ENCODE measurements at places on chromosomes 6 and 20.

GRCh38 chr6:51299621-51300380, 481.1 kb downstream of the TFAP2B start:
- DNase-seq: no peak

DNA sequence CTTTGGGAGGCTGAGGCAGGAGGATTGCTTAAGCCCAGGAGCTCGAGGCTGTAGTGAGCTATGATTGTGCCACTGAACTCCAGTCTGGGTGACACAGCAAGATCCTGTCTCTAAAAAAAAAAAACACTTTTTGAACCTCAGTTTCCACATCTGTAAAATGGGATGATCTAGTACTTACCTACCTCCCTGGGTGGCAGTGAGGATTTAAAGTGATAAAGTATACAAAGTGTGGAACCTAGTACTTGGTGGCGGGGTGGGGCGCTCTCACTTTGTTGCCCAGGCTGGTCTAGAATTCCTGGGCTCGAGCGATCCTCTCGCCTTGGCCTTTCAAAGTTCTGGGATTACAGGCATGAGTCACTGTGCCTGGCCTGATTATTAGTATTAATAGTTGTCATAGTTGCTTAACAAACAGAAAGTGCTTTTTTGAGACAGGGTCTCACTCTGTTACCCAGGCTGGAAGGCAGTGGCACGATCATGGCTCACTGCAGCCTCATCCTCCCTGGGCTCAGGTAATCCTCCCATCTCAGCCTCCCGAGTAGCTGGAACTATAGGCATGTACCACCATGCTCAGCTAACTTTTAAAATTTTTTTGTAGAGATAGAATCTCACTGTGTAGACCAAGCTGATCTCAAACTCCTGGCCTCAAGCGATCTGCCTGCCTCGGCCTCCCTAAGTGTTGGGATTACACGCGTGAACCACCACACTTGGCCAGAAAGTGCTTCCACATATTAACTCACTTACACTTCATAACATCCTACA, 7.0 kb upstream of the PLTP start:
- DNase-seq: no peak

DNA sequence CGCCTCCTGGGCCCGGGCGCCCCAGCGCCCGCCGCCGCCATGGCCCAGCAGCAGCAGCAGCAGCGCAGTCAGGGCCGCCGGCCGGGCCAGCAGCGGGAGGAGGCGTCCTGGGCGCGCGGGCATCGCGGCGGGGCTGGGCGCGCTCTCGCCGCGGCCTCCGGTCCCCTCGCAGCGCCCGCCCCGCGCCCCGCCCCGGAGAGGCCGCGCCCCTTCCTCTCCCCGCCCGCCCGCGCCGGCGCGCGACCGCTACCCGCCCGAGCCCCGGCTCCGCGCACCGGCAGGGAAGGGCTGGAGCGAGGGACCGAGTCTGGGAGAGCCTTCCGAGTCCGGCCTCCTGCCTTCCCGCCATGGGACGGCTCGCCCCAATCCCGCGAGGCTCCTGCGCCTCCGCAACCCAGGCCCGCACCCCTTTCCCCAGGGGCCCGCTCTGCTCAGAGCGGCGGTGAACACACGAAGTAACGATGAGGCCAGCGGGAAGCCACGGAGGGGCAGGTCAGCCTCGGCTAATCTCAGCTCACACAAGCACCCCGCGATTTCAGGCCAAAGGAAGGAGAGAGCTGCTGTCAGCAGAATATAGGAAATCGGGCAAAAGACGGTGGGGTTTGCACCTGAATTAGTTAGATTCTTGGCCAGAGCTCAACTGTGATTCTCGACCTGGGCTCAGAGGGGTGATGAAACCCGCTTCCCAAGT, at the start of gene TXNDC5:
Gene TXNDC5, minus strand, starts transcription at position 135 of the 691 bp plus-strand sequence. Its CDS starts 12 bp downstream, at position 123.
- no peak for DNase-seq

DNA sequence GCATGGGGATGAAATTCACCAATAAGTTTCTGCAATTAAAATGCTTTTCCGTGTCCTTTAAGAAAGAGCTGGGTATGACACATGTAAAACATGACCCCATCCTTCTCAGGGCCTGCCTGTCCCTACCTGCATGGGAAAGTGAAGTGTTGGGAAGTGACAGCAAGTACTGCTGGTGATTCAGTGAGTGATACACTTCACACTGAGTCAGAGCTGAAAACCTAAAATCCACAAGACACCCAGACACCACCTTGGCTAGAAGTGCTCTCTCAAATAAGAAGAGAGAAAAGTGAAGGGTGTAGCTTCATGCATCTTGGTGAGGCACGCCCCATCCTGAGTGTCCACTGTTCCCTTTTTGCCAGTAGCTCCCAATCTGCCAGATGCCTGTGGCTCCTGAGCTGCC, 3.3 kb downstream of the RAB22A start:
- no peak for DNase-seq

DNA sequence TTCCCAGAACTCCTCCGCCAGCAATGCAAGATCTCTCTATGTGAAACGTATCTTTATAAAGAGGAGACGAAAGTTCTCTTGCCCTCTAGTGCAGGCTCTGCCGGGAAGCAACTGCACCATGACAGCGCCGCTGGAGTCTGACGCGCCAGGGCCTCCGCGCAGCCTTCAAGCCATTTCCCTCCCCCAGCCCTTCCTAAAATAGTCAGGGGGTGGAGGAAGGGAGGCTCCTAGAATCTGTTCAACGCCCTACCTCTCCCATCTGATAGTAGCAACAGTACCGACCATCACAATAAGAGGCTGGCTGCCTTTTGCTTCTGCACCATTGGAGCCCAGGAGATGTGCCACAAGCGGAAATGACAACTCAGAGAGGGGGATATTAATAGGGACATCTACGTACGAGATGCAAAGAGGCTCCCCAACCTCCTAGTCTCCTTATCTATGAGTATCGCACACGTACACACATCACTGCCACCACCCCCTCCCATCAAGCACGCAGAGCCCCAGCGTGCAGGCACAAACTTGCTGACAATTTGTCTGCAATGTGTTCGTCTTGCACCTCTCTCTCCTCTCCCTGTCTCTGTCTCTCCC, 1.0 kb downstream of the SYNE1 start:
- no peak for DNase-seq

DNA sequence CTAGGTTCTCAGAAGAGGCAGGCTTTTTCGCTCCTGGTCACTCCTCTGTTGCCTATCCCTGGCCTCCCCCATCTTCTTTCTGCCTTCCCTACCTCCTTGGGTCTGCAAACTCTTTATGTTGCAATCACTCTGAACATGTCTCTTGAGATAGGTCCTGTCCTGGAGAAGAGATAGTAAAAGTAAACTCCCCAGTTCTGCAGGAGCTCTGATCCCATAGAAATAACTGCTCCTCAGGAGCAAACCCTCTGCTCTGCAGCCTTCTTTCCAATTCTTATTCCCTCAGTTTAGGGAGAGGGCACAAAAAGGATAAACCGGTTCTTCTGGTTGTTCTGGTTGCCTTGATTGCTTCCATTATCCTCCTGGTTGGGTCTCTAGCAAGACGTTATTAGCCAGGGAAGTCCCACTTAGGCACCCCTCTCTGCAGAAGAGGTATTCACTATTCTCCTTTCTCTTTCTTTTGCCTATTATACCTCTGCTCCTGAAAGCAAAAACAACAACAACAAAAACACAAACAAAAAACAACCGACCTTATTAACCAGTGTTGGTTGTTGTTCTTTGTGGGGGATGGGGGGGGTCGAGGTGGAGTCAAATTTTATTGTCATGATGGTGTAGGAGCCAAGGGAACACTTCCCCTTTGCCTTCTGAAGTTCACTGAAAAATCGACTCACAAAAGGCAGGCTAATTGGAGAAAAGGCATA, 973 bp downstream of the TRIM38 start:
- DNase-seq: no peak

DNA sequence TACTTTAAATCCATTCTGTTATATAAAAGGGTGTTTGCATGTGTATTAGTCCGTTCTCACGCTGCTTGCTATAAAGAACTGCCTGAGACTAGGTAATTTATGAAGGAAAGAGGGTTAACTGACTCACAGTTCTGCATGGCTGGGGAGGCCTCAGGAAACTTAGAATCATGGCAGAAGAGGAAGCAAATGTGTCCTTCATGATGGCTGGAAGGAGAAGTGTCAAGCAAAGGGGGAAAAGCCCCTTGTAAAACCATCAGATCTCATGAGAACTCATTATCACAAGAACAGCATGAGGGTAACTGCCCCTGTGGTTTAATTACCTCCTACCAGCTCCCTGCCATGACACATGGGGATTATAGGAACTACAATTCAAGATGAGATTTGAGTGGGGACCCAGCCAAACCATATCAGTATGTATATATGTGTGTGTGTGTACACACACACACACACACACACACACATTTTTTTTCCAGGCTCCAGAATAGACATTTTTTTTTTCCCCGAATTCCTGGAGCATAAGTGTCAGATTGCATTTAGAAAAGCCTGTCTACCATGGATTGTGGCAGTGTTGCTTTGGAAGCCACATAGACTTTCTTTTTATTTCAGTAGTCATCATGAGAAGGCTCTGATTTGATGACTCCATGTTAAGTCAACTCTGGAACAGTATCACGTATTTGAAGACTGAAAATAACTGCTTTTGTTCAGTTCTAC, 31.5 kb downstream of the KDM1B start:
- no peak for DNase-seq

- no peak for DNase-seq
Measured at GRCh38 chr20:58753267-58753921, 60.8 kb downstream of the NPEPL1 start.

DNA sequence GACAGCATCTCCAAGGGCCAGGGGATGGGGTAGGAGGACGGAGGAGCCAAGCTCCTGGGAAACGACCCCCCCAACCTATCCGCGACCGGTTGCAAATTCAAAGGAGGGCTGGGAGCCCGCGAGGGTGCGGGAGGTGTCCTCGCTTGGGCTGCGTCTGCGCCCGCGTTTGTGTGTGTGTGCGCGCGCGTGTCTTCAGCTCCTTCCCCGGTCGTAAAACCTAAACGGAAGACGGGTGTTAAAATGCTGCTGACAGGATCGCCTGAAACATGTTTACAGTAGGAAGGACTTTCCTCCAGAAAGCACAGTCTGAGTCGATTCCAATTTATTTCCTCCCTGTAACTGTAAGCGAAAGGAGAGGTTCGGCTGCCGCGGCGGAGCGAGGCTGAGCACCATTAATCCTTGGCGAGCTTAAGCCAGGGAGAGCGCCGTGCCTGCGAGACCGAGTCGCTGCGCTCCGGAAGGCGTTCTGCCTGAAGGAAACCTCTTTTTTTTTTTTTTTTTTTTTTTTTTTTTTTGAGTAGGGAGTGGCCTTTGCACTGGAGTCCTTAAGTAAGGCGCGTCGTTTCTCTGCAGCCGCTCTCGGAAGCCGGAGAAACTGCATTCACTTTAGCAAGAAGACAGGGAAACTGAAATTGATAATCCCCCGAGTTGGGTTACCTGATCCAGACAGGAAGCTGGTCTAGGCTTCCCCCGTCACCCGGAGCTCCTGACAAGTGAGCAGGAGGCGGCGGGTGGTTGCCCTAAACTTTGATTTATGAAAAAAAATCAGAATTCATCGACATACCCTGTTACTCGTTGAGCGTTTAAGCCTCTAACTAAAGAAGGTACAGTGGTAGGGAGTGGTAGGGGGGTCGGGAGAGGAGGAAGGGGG, 4.8 kb upstream of the SOX4 start:
- DNase-seq: peak; percentile 89
